ENCODE measurements at places on chromosomes 16 and 17. TPM values are rescaled to one million over a fixed set of nuclear protein-coding genes. Genes with fewer than 3 reads are reported as not detected.

- no peak for DNase-seq
Observed at GRCh38 chr16:27764869-27765675, 215.1 kb downstream of the KATNIP start.

- no peak for DNase-seq
Observed at GRCh38 chr17:76384987-76385891, 830 bp downstream of the SPHK1 start.

GRCh38 chr16:27217256-27217655 lies 13.9 kb downstream of the KDM8 start:
- DNase-seq, result no peak

Gene IL17C
- total RNA-seq, result not detected

Data from left colon (tissue), 2 donors.